Cerebellar nuclear complex (tissue), 1 donor: ENCODE measurements at places on chromosomes 12 and 14.

DNA sequence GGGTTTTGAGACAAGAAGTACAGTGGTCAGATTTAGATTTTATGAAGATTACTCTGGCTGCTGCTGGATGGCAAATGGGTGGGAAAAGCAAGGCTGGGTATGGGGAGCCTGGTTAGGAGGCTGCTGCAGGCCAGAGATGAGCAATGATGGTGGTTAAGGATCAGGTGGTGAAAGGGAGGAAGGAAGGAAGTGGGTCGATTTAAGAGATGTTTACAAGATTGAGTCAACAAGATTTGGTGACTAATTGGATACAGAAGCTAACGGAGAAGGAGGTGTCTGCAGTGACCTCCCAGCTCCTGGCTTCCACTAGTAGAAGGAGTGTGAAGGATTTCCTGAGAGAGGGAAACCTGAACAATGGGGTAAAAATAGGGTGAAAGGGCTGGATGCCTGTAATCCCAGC is 18.7 kb downstream of the NOS1 start:
- DNase-seq = no peak

GRCh38 chr14:23172096-23172495 is 11.4 kb downstream of the SLC7A8 start:
- DNase-seq = no peak

GRCh38 chr12:54603173-54603814 is 14.8 kb upstream of the PPP1R1A start:
- no peak for DNase-seq

- DNase-seq = no peak
Observed at GRCh38 chr12:6605421-6606330, 1.5 kb downstream of the CHD4 start.

GRCh38 chr14:76772300-76773187 is 11.3 kb downstream of the VASH1 start:
- no peak for DNase-seq

DNA sequence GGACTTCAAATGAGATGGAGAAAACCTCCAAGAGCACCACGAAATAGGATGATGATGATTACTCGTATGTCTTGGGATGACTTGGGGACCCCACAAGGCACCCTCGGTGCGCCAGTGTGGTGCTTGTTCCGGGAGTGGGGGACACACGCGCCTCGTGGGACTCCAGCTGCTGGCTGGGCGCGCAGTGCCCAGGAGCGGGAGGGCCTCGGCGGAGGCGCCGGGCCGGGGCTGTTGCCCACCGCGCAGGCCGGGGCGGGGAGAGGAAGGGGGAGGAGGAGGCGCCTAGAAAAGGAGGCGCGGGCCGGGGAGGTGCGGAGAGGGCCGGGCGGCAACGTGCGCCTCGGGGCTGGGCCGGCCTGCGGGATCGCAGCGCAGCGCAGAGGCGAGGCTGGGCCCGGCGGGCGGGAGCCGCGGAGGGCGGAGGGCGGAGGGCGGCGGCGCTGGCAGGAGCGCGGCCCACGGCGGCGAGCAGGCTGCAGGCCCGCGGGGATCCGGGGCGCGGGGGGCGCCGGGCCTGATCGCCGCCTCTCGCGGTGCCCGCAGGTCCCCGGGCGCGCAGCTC is at the start of gene RFLNA:
Gene RFLNA (plus strand): TSS at position 314 of the 562 bp plus-strand sequence. CDS start 337 bp downstream, outside the sequence.
- no peak for DNase-seq

- DNase-seq = no peak
Observed at GRCh38 chr14:34030864-34031263, 80.0 kb upstream of the EGLN3 start.

DNA sequence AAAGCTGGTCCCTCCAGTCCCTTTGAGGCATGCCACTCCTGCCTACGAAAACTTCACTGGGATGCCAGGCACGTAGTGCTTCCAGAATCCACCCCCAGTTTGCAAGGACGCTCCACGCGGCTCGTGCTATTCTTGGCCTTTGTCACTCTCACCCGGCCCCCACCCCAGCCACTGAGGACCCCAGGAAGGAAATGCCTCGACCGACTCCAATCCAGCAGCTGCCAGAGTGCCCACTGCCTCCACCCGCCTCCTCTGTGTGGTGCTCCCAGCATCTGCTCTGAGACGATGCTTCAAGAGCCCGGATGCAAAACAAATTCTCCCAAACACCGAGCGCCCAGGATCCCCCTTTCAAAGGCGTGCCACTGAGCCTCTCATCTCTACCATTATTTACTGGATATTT is 123.9 kb downstream of the RFLNA start:
- no peak for DNase-seq
